Adipocyte (in vitro differentiated cells): ENCODE measurements at places on chromosomes 1 and 21.

DNA sequence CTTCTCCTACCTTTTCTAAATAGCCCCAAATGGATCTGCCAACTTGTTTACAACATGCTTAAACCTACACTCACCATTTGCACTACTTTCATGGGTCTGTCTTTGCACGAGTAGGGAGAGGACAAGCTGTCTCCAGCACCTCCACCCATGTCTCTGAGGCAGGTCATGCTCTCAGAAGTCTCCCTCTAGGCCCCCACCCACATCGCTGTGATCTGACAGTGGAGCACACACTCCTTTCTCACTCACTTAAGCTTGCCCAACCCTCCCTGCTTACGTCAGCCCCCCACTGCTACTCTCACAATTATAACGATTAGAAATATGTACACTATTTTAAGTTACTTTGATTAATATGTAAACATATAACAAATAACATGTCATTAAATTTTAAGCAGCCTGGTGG lies 141.1 kb downstream of the KCNH1 start:
- no peak for DNase-seq

DNA sequence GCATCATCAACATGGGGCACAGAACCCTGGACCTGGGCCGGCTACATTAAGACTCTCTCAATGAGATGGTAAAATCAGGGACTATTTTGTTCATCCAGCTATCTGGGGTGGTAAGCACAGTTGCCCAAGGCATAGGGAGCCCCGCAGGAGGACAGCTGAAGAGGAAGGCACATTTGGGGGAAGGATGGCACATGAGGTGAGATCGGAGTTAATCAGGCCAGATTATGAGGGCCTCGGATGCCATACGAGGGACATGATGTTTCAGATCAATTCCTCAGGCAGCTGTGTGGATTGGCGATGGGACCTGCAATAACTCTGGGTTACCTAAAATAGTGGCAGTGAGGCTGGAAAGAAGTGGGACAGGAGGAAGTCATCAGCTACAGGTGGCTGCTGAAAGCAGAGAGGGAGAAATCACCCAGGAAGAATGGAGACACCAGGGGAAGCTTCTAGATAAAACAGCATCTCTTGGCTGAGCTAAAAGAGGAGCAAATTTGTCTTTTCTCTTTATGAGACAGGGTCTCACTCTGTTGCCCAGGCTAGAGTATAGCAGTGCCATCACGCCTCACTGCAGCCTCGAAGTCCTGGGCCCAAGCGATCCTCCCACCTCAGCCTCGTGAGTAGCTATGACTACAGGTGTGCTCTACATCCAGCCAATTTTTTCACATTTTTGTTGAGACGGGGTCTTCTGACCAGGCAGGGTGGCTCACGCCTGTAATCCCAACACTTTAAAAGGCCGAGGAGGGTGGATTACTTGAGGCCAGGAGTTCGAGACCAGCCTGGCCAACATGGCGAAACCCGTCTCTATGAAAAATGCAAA lies 21.1 kb downstream of the TOMM20 start:
- no peak for DNase-seq

- no peak for DNase-seq
Measured at GRCh38 chr1:42003433-42003832, 84.7 kb upstream of the HIVEP3 start.

- DNase-seq, result no peak
Measured at GRCh38 chr21:19343711-19344110, 940.1 kb upstream of the TMPRSS15 start.

DNA sequence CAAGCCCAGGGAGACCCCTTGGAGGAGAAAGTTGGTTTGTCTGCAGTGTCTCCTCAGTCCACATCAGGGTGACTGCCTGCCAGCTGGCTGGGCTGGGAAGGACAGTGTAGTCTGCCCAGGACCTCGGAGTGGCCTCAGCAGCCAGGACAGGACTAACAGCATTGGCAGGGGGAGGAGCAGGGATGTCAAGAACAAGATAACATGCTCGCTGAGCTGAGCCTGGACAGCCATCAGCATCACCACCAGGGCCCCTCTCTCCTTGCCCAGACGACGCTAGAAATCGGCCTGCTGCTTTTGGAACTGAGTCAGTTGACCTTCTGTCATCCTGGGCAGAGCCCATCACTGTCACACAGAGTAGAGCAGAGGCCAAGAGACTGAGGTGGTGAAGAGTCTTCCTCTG lies 83.6 kb upstream of the CNTN2 start:
- no peak for DNase-seq

- DNase-seq, result peak; percentile 77
Measured at GRCh38 chr21:28253338-28253737, 739.3 kb downstream of the LTN1 start.

DNA sequence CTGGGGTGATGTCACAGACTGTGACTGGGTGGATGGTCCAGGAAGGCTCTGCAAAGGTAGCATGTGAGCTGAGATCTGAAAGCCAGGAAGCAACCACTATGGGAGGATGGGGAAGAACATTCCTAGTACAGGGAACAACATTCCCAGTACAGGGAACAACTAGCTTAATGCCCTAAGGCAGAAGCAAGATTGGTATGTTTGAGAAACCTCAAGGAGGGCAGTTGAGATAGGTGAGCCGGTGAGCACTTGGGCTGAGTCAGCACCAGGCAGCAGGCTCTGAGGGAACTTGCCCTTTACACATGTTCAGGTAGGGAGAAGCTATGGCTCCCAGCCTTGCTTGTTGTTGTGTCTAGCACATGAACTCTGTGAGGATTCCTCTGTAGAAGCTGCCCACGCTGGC lies 24.2 kb upstream of the CACNA1E start:
- no peak for DNase-seq

- peak; percentile 79 for DNase-seq
Measured at GRCh38 chr1:228964178-228965089, 229.2 kb downstream of the RHOU start.

DNA sequence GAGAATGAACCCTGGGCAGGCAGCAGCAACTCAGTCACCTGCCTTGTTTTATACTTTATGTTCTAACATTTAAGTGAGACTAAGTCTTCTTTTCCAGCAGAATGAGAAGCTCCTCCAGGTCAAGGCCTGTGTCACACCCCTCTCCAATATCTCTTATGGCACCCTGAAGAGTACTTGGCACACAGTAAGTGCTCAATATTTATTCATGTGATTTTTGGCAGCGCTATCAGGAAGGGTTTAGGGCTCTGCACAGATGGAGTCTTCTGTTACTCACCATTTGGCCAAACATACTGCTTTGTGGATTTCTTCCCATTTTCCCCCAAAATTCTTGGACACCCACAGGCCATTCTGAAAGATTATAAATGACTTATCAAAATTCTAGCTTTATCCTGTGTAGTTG lies 43.8 kb upstream of the MYBPHL start:
- DNase-seq, result no peak

DNA sequence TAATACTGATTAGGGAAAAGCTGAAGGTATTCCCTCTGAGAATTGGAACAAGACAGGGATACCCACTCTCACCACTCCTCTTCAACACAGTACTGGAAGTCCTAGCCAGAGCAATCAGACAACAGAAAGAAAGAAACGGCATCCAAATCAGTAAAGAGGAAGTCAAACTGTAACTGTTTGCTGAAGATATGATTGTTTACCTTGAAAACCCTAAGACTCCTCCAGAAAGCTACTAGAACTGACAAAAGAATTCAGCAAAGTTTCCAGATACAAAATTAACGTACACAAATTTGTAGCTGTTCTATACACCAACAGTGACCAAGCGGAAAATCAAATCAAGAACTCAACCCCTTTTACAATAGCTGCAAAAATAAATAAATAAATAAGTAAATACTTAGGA lies 78.6 kb downstream of the EXTL2 start:
- DNase-seq, result no peak

DNA sequence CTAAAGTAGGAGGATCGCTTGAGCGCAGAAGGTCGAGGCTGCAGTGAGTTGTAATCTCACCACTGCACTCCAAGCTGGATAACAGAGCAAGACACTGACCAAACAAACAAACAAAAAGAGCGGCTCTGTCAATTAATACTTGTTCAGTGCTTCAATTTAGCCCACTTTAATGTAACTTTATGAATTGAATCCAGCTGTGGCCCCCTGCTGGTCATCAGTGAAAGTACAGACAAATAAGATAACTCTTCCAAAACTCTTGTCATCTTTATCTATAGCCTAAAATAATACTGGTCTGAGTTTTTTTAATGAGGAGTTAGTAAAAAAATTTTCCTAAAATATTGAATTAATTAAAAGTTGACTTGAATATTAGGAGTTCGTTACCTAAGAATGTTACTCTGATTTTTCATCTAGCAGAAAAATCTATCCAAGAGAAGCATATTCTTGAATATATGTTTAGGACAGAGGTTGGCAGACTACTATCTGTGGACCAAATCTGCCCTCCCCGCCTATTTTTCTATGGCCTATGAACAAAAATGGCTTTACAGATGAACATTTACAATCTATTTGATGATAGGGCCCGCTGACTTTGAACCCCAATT lies 26.1 kb downstream of the ATP5PF start:
- DNase-seq, result peak; percentile 77

GRCh38 chr21:33850401-33850800 lies 65.2 kb downstream of the ATP5PO start:
- DNase-seq, result no peak

- DNase-seq, result peak; percentile 18
Measured at GRCh38 chr1:204152310-204153044, 633 bp upstream of the ETNK2 start.

GRCh38 chr1:159090286-159091179 lies 14.0 kb upstream of the AIM2 start:
- no peak for DNase-seq

- peak; percentile 60 for DNase-seq
Measured at GRCh38 chr1:163870666-163871065, 548.9 kb downstream of the NUF2 start.

- DNase-seq, result peak; percentile 47
Measured at GRCh38 chr1:184507604-184508280, 120.9 kb downstream of the C1orf21 start.

DNA sequence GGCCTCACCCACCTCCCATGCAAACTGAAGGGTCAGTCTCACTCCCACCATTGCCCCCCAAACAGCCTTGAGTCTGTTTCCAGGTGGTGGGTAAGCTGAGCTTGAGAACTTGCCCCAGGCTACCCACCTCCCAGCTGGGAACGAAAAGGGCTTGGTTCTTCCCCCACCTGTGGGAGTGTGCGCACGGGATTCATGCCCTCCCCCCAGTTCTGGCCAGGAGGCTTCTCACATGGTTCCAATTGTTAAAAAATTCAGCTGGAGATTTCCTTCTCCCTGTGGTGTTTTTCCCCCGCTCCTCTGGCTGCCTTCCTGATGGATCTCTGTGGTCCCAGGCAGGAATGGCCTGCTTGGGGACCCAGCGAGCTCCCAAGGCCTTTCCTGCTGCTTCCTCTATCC lies 81.8 kb upstream of the C21orf91 start:
- no peak for DNase-seq

- DNase-seq, result no peak
Measured at GRCh38 chr21:37202221-37203110, 64.7 kb downstream of the VPS26C start.

- no peak for DNase-seq
Measured at GRCh38 chr1:159872891-159873290, 10.4 kb upstream of the VSIG8 start.

- no peak for DNase-seq
Measured at GRCh38 chr1:202029727-202030126, 19.3 kb downstream of the ELF3 start.

DNA sequence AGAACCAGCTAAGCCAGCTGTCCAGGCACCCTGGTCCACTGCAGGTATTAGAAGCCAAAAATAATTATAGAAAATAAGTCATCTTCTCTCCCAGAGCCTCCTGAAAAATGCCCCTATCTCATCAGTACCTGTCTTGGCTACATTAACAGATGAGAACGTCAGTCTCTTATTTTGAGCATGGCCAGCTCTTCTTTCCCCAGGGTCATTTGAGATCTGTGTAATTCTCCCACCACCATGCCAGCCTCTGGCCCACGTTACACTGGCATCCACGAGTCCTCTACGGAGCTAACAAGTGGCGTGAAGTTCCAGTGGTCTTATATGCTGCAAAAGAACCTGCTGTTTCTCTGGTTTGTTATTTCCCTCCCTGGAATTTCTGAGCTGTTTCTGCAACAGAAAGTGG lies 118.0 kb downstream of the ATP5PO start:
- no peak for DNase-seq

GRCh38 chr1:149883598-149884247 lies 15.6 kb upstream of the BOLA1 start:
- DNase-seq, result no peak

- peak; percentile 54 for DNase-seq
Measured at GRCh38 chr21:38869946-38870345, 64.2 kb downstream of the ETS2 start.

DNA sequence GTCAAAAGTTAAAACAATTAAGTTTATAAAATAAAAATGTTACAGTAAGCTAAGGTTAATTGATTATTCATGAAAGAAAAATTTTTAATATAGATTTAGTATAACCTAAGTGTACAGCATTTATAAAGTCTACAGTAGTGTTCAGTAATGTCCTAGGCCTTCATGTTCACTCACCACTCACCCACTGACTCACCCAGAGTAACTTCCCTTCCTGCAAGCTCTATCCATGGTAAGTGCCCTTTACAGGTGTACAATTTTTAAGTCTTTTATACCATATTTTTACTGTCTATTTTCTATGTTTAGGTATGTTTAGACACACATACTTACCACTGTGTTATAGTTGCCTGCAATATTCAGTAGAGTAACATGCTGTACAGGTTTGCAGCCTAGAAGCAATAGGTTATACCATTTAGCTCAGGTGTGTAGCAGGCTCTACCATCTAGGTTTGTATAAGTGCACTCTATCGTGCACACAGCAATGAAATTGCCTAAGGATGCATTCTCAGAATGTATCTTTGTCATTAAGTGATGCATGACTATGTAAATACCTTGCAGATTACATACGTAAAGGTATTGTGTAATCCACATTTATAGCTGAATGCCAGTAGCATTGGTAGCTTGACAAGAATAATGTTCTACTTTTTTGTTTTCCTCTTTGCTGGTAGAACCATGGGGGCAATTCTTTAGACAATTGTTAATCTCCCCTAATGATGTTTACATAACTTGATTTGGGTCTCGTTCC lies 35.7 kb upstream of the GPR88 start:
- peak; percentile 62 for DNase-seq

GRCh38 chr1:92444351-92444750 lies 42.4 kb downstream of the GFI1 start:
- DNase-seq, result peak; percentile 23

GRCh38 chr1:57424231-57425027 lies 569 bp upstream of the DAB1 start:
- peak; percentile 31 for DNase-seq

DNA sequence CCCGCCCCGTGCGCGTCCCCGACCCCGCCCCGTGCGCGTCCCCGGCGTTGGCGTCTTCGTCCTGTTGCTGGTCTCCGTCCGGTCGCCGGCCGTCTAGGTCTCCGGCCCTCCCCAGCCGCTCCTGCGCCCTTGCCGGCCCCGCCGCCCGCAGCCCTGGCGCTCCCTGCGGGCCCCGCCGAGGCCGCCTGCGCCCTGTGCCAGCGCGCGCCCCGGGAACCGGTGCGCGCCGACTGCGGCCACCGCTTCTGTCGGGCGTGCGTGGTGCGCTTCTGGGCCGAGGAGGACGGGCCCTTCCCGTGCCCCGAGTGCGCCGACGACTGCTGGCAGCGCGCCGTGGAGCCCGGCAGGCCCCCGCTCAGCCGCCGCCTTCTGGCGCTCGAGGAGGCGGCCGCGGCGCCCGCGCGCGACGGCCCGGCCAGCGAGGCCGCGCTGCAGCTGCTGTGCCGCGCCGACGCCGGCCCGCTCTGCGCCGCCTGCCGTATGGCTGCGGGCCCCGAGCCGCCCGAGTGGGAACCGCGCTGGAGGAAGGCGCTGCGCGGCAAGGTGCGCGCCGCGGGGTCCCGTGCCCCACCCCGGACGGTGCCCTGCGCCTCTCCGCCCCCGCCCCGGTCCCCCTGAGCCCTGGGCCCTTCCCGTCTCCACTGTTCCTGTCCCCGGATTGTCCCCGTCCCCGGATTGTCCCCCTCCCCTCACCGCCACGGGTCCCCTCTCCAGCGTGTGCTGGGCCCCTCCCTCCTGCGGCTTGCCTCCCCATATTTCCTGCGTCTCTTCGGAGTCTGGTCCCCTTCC lies at the start of gene RNF187:
TSS of gene RNF187 (plus strand) at position 47 of the 789 bp plus-strand sequence.
- DNase-seq, result peak; percentile 90
